ENCODE measurements at places on chromosomes 7 and 10.
A peak's percentile ranks its signal among the peaks of the same experiment; 100 is the strongest.

DNA sequence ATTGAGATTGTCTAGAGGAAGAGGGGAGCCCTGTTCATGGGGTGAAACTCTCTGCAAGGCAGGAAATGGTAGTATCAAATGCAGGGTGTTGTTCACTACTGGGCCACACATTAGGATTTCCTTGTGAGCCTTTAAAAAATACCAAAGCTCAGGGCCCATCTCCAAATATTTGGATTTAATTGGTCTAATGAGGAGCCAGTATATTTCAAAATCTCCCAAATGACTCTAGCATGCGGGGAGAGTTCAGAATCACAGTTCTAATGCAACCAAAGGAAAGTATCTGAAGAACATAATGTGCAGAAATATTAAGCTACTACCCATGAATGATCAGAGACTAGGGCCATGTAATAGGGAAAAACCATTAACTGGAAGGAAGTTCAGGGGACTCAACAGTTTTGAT lies 27.3 kb downstream of the JCAD start:
- no peak for DNase-seq

GRCh38 chr10:909831-910230 lies 21.7 kb downstream of the LARP4B start:
- no peak for DNase-seq

DNA sequence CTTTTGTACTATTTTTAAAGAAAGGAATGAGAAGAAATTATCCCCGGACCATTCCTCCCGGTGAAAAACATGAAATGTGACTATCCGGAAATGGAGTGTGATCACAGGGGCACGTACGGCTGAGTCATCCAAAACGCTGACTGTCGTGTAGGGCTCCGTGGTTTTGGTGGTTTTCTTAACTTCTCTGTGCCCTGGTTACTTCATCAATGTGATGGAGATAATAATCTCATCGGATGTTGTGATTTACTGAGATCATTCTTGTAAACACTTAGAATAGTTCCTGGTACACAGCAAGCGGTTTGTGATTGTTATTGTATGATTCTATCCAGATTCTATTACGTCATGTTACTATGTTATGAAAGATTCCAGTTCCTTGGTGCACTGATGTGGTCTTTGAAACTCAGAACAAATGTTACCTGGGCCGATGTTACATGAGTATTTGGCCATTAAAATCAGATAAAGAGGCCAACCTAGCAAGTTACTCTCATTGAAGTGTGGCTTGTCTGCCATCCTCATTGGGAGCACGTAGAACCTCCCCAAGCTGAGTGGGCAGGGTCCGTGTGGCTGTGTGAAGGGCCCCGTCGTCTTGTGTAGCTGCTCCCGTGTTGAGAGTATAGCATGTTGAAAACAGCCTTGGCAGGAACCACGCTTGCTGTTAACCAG lies 99.5 kb downstream of the CAMK1D start:
- DNase-seq: peak; percentile 33

GRCh38 chr10:5903563-5903962 lies 13.5 kb downstream of the FBH1 start:
- no peak for DNase-seq

DNA sequence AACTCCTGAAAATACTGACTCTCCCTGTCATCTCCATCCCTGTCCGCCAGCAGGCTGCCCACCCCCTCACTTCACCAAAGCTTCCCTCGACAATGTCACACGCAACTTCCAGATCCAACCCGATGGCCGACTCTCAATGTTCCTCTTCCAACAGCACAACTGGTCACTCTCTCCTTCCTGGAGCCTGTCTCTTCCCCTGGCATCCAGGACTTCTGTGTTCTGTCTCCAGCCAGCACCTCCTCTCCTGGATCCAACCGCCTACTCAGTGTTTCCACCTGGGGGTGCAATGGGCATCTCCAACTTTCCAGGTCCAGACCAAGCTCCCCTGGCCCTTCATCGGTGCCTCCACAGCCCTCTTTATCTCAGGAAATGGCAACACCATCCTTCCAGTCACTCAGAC lies 8.6 kb downstream of the CPA5 start:
- DNase-seq: no peak

DNA sequence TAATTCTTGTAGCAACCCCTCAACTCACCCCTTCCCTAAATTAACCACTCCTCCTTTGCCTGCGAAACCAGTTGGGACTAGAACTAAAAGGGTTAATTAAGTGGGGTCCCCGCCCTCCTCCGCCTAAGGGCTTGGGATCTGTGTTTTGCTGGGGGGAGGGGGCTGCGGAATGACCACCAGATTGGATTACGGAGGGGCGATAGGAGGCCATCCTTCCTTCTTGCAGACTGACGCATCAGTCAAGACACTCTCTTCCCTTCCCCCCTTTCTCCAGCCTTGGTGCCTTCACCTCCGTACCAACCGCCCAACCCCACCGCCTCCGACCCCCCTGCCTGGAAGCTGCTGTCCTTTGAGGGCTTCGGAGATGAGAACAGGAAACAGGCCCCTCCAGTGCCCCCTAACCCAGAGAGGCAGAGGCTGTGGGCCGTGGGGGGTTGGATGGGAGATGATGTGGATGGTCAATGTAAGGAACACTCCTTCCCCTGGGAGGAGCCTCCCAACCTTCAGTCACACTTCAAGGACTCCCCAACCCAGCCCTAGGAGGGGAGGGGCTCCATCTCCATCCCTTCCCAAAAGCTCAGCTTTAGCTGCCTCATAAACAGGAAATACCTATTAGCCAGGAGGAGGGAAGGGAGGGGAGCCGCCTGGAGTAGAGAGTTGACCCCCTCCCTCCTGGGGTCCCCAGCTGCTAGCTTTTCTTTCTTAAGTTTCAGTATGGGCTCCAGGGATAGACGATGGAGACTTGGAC lies 997 bp upstream of the LDB1 start:
- DNase-seq: peak; percentile 57

DNA sequence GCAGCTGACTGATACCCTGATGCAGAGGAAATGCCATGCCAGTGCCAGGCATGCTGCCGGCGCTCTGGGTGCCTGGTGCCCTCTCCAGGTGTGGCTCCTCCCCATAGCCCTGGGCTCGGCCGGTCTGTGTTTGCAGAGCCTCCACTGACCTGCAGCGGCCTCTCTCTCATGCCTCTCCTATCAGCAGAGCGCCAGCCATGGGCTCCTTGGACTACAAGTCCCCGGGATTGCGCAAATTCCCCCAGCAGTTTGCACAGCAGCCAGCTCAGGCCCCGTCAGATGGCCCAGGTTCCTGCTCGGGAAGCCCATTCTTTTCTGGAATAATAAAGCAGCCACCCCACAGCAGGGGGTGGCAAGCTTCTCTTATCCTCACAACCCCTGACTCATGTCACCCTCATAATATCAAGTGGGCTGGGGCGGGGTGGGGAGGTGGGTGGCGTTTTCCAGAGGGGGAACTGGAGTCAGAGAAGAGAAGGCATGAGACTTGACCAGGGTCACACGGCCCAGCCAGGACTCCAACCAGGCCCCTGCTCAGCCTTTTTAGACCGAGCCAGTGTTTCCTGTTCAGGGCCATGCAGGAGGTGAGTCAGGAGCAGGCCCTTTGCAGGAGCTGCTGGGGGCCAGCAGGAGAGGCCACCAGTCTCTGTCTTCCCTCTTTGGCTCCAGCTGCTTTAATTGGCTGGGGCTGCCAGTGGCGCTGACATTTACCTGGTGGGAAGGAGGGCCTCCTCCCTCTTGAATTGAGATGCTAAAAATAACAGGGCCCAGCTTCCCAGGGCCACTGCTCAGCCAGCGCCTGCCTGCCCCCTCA lies 58.6 kb downstream of the ZMIZ1 start:
- no peak for DNase-seq

DNA sequence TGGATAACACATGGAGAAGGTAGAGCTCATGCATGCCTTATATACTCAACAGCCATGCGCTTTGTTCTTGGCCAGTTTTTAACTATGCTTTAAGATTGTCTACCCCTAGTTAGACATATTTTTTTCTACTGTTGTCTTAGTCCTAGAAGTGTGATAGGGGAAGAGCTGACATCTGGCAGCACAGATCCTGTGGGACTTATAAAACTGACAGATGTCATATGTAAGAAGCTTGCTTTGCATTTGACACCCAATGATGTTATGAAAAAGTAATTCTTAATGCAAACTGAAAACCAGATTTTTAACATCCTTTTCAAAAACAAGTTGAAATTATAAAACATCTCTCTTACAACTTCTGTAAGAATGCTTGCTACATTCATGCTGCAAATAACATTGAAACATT lies 715.9 kb upstream of the LRRN3 start:
- DNase-seq: no peak
